ENCODE measurements at places on chromosomes 1 and 21. TPM values are rescaled to one million over a fixed set of nuclear protein-coding genes. Genes with fewer than 3 reads are reported as not detected.
A peak's percentile ranks its signal among the peaks of the same experiment; 100 is the strongest.

GRCh38 chr1:226063224-226063976 is 884 bp downstream of the H3-3A start:
- H3K4me1 ChIP-seq = peaks cover 38% of the 10 kb centered on the region
- peak overlapping the region; percentile 100 for H3K4me3 ChIP-seq
- peak overlapping the region; percentile 99 for H3K27ac ChIP-seq
- no peaks in the 10 kb centered on the region for H3K27me3 ChIP-seq

DNA sequence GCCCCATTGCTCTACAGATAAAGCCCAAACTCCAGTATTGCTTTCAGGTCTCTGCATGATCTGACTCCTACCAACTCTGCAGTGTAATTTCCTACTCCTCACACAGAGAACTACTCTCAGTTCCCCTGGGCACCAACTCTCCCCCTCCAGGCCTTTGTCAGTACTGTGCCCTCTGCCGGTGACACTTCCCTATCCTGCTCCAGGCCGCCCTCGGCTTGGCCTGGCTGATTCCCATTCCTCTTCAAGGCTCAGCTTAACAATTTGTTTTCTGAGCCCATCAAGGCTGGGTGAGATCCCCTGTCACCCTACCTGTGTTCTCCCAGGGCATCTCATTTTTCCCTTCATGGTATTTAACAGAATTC is 2.6 kb downstream of the SLAMF8 start:
- H3K27me3 ChIP-seq = peaks cover 38% of the 10 kb centered on the region
- no peaks in the 10 kb centered on the region for H3K36me3 ChIP-seq
- H3K4me1 ChIP-seq = peaks cover 4% of the 10 kb centered on the region
- no peak overlapping the region for H3K4me3 ChIP-seq

- H3K27ac ChIP-seq = no peak overlapping the region
- no peak for DNase-seq
- no peaks in the 10 kb centered on the region for H3K4me1 ChIP-seq
These were observed 119.7 kb downstream of the TPTE start for GRCh38 chr21:10641107-10641506.

GRCh38 chr1:36304970-36305914 is 926 bp upstream of the SH3D21 start:
- peaks cover 2% of the 10 kb centered on the region for H3K27me3 ChIP-seq
- H3K4me1 ChIP-seq = peaks cover 9% of the 10 kb centered on the region
- H3K4me3 ChIP-seq = peak overlapping the region; percentile 98
- DNase-seq = no peak
- H3K27ac ChIP-seq = peak overlapping the region; percentile 99

DNA sequence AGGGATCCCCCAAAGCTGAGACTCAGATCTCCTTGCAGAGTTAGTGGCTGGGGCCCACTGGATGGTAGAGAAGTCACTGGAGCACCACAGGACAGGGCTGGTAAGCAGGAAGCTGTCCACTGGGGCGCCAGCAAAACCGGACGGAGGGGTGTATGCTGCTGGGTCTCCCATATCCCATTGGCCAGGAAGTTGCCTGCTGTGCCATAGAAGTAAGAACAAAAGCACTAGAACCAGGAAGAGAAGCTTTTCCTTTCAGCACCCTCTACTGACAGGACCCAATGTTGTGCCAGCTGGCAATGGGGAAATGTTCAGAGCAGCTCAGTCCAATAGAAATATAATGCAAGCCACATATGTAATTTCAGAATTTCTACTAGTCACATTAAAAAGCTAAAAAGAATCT is 146.6 kb downstream of the SPATA46 start:
- no peaks in the 10 kb centered on the region for H3K36me3 ChIP-seq
- no peak overlapping the region for H3K4me3 ChIP-seq
- DNase-seq = no peak
- H3K27ac ChIP-seq = no peak overlapping the region
- H3K27me3 ChIP-seq = no peaks in the 10 kb centered on the region

GRCh38 chr1:182003025-182003725 is 58.3 kb downstream of the ZNF648 start:
- no peak for DNase-seq
- H3K27ac ChIP-seq = peak overlapping the region; percentile 87
- H3K4me3 ChIP-seq = peak overlapping the region; percentile 50

DNA sequence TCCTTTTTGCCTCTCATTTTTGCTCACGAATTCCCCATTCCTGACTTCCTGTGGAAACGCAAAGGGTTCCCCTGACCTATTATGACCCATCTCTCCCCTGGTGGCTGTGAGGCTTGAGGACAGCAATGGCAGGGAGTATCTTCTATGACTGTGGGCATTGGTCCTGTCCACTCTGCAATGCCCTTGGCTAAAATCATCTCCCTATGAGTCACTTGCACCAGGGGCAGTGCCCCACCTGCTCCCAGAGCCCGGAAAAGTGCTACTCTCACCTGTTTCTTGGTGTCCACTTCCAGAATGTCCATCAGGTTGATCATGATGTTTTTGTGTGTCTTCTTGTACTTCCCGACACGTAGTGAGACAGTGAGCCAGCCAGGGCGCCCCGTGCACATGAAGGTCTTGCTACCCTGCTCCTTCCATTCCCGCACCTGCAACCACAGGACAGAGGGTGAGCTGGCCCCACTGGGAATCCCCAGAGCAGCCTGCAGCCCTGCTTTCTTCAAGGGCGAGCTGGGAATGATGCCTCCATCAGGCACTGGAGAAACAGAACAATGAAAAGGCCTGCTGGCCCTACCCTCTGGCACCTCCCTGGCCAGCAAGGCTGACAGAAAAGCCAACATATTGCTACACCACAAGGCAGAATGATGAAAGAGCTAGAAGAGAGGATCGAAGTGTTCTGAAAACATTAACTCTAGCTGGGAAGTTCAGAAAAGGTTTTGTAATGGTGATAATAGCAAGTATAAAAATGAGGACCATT is 3.5 kb downstream of the DHCR24 start:
- H3K4me1 ChIP-seq = peaks cover 42% of the 10 kb centered on the region
- DNase-seq = no peak
- no peaks in the 10 kb centered on the region for H3K27me3 ChIP-seq

- no peak overlapping the region for H3K27ac ChIP-seq
- no peaks in the 10 kb centered on the region for H3K4me1 ChIP-seq
- no peaks in the 10 kb centered on the region for H3K27me3 ChIP-seq
- H3K4me3 ChIP-seq = no peak overlapping the region
- DNase-seq = no peak
- H3K36me3 ChIP-seq = peaks cover 6% of the 10 kb centered on the region
These were observed 19.0 kb downstream of the BACE2 start for GRCh38 chr21:41186755-41187536.

GRCh38 chr1:167770127-167770526 is 48.3 kb downstream of the MPZL1 start:
- DNase-seq = no peak
- no peaks in the 10 kb centered on the region for H3K4me1 ChIP-seq
- H3K36me3 ChIP-seq = peaks cover 68% of the 10 kb centered on the region
- no peak overlapping the region for H3K27ac ChIP-seq
- H3K4me3 ChIP-seq = no peak overlapping the region

DNA sequence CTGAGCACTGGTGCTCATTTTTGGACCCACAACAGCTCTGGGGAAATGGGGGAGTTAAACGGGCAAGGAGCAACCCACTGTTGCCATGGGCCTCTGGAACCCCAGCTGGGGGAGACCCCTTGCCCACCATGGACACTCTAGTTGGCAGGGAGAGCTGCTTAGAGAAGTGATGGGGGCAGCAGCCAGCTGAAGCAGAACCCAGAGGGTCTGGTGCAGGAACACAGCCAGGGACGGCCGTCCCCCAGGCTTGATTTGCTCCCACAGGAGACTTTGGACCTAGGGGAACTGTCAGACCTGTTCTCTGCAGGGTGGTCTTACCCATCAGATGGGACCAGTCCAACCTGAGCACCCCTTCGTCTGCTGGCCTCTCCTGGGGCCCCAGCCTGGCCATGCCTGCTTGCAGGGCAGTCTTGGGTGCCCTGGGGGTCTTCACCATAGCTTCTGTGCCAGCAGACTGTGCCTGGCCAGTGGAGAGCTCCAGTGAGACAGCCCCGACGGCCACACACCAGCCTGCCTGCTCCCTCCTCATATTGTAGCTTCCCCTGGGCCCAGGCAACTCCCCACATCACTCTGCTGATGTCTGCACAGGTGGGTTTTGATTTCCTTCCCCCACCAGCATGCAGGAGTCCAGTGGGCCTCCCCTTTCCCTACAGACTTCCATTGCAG is 11.3 kb downstream of the SPATC1L start:
- no peak overlapping the region for H3K27ac ChIP-seq
- no peak overlapping the region for H3K4me3 ChIP-seq
- peak; percentile 66 for DNase-seq
- no peaks in the 10 kb centered on the region for H3K27me3 ChIP-seq

GRCh38 chr1:223230161-223230881 is 87.3 kb upstream of the TLR5 start:
- H3K27ac ChIP-seq = no peak overlapping the region
- H3K27me3 ChIP-seq = peaks cover 11% of the 10 kb centered on the region
- H3K4me3 ChIP-seq = no peak overlapping the region
- DNase-seq = no peak
- H3K36me3 ChIP-seq = no peaks in the 10 kb centered on the region

- H3K36me3 ChIP-seq = peaks cover 39% of the 10 kb centered on the region
- H3K4me1 ChIP-seq = peaks cover 14% of the 10 kb centered on the region
- no peak overlapping the region for H3K4me3 ChIP-seq
These were observed 25.0 kb downstream of the PTGFRN start for GRCh38 chr1:116934586-116935207.

- H3K27ac ChIP-seq = no peak overlapping the region
- no peaks in the 10 kb centered on the region for H3K36me3 ChIP-seq
- peak overlapping the region; percentile 81 for H3K4me3 ChIP-seq
- H3K27me3 ChIP-seq = peaks cover 83% of the 10 kb centered on the region
- DNase-seq = no peak
- no peaks in the 10 kb centered on the region for H3K4me1 ChIP-seq
These were observed 1.5 kb downstream of the KCNA3 start for GRCh38 chr1:110673197-110673701.

GRCh38 chr1:182426442-182427430 is 23.2 kb upstream of the RGSL1 start:
- no peak overlapping the region for H3K27ac ChIP-seq
- DNase-seq = no peak
- H3K27me3 ChIP-seq = no peaks in the 10 kb centered on the region
- no peaks in the 10 kb centered on the region for H3K4me1 ChIP-seq
- H3K36me3 ChIP-seq = no peaks in the 10 kb centered on the region
- H3K4me3 ChIP-seq = no peak overlapping the region

GRCh38 chr1:30023339-30024022 is 699.9 kb downstream of the MATN1 start:
- no peaks in the 10 kb centered on the region for H3K36me3 ChIP-seq
- no peak overlapping the region for H3K4me3 ChIP-seq
- H3K27ac ChIP-seq = no peak overlapping the region

DNA sequence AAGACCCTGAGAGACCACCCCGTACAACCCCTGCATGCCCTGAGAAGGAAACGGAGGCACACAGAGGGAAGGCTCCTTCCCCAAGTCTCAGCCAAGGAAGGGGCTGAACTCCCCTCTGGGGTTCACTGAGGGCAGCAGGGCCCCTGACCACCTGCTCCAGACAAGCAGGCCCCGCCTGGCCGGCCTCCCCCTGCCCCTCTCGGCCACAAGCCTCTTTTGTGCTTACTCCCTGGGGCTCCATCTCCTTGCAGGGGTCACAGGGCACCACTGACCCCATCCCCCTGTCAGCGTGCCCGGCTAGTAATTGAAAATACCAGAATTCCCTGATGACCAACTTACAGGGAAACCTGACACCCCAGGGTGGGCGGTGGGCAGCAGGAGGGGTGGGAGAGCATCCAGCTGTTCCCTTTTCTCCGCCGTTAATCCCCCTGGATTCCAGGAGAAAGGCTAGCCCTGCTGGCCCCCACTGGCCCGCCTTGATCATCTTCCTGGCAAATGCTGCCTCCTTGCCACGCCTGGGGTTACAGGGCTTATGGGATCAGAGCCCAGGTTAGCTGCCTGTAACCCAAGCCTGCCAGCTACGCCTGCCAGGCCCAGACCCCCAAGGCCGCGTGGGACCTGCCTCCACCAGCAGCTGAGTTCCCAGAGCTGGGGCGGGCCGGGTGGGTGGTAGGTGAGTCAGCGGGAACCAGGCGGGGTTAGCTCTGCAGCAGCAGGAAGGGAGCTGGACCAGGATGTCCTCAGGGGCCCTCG is 96.1 kb downstream of the LACTBL1 start:
- peaks cover 20% of the 10 kb centered on the region for H3K4me1 ChIP-seq
- no peak overlapping the region for H3K4me3 ChIP-seq
- no peak for DNase-seq
- H3K27ac ChIP-seq = no peak overlapping the region
- no peaks in the 10 kb centered on the region for H3K27me3 ChIP-seq
- H3K36me3 ChIP-seq = no peaks in the 10 kb centered on the region

DNA sequence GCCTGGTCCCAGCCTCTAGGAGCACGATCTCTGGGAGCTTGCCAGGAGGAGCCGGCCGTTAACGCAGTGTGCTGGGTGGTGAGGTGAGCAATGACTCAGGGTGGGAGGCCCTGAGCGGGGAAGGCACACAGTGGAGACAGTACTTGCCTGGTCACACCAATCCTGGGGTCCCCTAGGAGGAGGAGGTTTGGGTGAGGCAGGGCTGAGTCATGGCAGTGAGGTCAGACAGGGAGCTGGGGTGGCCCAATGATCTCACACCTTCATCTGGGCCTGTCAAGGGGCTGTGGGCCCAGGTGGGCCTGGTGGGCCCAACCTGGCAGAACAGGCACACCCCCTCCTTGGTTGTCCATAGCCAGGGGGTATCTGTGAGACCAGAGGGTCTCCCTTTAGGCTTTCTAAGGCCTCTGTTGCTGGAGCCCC is 8.6 kb upstream of the EDN2 start:
- peaks cover 11% of the 10 kb centered on the region for H3K4me1 ChIP-seq
- H3K4me3 ChIP-seq = no peak overlapping the region
- no peaks in the 10 kb centered on the region for H3K36me3 ChIP-seq

- H3K36me3 ChIP-seq = no peaks in the 10 kb centered on the region
- DNase-seq = no peak
- H3K4me3 ChIP-seq = no peak overlapping the region
- H3K27me3 ChIP-seq = peaks cover 3% of the 10 kb centered on the region
- H3K4me1 ChIP-seq = no peaks in the 10 kb centered on the region
These were observed 16.6 kb upstream of the USP24 start for GRCh38 chr1:55231745-55232144.

DNA sequence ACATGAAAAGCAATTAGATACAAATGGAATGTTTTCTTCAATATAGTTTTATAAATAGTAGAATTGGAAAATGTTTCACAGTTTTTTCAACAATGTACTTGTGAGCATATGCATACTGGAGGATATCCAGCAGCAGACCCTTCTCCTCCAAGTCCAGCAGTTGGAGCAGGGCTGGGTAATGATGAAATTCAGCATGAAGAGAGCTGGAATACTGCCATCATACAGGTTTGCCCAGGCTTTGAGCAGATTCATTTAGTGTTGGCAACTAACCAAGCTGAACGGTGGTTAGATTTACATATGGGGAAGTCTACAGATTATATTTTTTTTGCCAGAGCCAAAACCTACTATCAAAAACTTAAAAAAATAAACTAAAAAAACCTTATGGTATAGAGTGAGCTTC is 38.3 kb downstream of the WDR3 start:
- H3K4me1 ChIP-seq = peaks cover 13% of the 10 kb centered on the region
- no peak overlapping the region for H3K4me3 ChIP-seq
- H3K27ac ChIP-seq = no peak overlapping the region
- no peaks in the 10 kb centered on the region for H3K36me3 ChIP-seq
- H3K27me3 ChIP-seq = no peaks in the 10 kb centered on the region

GRCh38 chr1:170776777-170777176 is 112.8 kb downstream of the PRRX1 start:
- H3K27ac ChIP-seq = no peak overlapping the region
- H3K27me3 ChIP-seq = no peaks in the 10 kb centered on the region
- DNase-seq = no peak

GRCh38 chr1:153849487-153850185 is 73.1 kb downstream of the GATAD2B start:
- H3K27ac ChIP-seq = no peak overlapping the region
- H3K36me3 ChIP-seq = peaks cover 31% of the 10 kb centered on the region
- no peak for DNase-seq
- H3K27me3 ChIP-seq = no peaks in the 10 kb centered on the region

The MRPS6 gene
- 74.8 TPM for total RNA-seq

The CLEC20A gene
- not detected for total RNA-seq

The UQCRH gene
- total RNA-seq = 403 TPM

The KRTAP6-3 gene
- not detected for total RNA-seq

The OR2T35 gene
- total RNA-seq = not detected

The ELAPOR1 gene
- total RNA-seq = 25.6 TPM

The HES2 gene
- 5.9 TPM for total RNA-seq

All from type B pancreatic cell (in vitro differentiated cells).